ENCODE measurements at places on chromosomes 1 and 21.

GRCh38 chr1:77056525-77056924, 162.7 kb downstream of the PIGK start:
- DNase-seq = no peak

GRCh38 chr1:60848583-60849188, 233.7 kb upstream of the NFIA start:
- DNase-seq = peak; percentile 75

- no peak for DNase-seq
These were observed 10.3 kb upstream of the COL8A2 start for GRCh38 chr1:36135330-36135667.

- peak; percentile 70 for DNase-seq
These were observed 667 bp downstream of the TMEM50B start for GRCh38 chr21:33478935-33479678.

DNA sequence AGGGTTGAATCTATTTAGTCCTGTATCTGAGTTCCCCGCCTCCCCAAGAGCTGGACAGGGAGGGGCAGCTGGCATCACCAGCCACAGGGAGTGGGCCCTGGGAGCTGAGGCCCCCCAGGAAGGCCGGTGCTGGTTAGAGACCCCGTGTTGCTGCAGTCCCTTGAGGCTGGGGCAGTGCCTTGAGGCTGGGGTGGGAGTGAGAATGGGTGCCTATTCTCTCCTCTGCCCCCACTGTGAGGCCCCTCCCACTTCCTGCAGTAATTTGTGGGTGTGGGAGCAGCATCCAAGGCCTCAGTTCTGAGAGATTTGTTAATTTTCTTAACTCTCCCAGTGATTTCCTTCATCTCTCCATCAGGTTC, 2.5 kb upstream of the TRAPPC3 start:
- peak; percentile 59 for DNase-seq

DNA sequence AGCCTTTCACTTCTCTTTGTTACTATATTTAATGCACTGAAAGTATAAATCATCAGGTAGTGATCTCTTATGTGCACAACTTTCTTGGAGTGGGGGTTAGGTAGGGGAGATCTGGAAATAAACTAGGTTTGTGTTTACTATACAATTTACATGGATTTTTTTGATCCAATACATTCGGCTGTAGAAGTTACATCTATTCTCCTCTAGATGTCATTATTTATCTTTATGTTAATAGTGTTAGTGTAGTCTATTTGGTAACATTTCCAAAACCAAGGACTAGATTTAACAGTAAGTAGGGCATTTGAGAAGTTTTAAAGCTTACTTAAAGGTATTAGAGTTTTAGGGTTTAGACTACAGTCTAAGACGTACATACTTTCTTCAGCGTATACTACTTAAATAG, 5.4 kb downstream of the VPS45 start:
- DNase-seq = peak; percentile 51

DNA sequence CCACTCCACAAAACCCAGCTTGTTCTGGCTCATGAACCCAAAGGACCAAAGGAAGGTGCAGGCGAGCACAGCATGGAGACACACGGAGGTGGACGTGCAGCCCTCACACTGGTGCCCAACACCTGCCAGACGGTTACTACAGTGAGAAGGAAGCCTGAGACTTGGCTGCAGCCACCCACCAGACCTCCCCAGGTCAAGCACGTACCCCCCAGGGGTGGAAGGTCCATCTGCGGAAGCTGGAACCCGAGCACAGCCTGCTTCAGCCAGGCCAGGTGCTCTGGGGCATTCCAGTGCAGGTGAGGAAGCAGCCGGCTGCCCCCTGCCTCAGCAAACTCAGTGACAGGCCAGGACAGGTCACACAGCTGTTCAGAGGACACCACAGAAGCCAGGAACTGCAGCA, 16.0 kb upstream of the LSS start:
- DNase-seq = no peak

DNA sequence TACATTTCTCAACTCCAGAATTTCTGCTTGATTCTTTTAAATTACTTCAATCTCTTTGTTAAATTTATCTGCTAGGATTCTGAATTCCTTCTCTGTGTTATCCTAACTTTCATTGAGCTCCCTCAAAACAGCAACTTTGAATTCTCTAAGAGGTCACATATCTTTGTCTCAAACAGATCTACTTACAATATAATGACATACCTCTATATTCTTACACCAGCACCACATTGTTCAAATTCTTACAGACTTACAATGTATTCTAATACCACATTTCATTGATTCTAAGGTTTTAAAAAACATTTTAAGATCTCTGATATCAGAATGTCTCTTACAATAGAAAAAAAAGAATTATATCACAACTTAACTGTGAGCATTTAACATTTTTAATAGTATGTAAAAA, 77.4 kb downstream of the DIRAS3 start:
- no peak for DNase-seq

DNA sequence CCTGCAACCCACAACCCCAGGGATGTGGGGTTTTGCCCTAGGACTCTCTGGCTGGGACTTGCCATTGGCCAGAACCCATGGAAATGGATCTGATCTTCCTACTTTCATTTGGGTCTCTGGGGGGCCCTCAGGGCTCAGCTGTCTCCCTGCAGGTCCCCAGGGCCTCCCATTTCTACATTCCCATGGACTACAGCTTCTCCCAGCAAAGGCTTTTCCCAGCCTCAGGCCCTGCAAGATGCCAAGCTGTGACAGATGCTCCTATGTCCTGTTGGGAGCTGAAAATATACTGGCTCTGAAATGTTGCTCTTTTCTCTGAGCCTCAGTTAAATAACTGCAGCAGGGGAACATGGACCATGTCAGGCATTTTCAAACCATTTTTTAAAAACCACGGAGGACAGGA, 99.5 kb upstream of the IGSF21 start:
- DNase-seq = no peak

DNA sequence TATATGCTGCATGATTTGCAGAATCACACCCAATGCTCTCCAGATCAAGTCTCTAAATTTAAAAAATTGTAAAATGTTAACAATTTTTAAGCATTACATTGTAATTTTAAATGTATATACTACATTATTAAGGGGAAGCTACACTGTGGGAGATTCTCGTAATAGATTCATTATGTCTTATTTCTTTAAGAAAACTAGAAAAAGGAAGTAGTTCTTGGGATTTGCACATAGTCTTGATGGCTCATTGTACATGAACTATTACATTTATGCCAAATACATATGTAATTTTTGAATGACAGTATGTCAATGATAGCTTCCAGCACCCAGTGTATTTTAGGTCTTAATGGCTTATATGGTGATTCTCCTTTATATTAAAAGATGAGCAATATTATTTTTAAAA, 250.3 kb downstream of the PTPRC start:
- peak; percentile 68 for DNase-seq

- DNase-seq = no peak
These were observed 53.6 kb upstream of the SPOCD1 start for GRCh38 chr1:31869449-31869848.

DNA sequence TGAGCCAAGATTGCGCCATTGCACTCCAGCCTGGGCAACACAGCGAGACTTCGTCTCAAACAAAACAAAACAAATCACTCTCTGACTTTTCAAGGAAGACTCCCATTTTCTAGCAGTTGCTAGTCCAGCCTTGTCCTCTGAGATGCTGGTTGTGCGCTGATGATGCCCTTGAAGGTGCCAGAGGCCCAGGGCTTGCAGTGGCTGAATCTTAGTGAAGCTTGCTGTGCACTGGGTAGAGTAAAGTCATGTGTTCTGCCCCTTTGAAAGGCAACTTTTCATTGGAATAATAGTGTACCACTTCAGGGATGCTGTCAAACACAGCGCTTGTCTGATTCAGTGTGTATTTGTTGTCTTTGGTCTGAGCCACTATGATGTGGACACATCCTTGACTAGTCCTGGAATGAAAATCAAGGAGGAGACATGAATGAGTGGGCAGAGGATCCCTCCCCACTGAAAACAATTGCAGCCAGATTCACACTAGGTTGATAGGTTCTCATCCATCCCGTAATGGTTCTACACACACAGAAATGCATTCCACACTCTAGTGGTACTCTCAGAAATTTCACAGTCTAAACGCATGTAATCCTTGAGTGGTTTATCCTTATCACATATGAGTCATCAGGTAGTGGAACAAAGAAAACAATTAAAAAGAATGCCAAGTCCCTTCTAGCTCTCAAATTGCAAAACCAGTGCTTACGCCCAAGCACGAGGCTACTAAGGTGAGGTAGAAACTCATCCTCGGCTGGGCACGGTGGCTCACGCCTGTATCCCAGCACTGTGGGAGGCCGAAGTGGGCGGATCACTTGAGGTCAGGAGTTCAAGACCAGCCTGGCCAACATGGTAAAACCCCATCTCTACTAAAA, 17.8 kb upstream of the TDRD10 start:
- no peak for DNase-seq

GRCh38 chr1:119646521-119647227, 1.4 kb downstream of the ZNF697 start:
- peak; percentile 85 for DNase-seq

DNA sequence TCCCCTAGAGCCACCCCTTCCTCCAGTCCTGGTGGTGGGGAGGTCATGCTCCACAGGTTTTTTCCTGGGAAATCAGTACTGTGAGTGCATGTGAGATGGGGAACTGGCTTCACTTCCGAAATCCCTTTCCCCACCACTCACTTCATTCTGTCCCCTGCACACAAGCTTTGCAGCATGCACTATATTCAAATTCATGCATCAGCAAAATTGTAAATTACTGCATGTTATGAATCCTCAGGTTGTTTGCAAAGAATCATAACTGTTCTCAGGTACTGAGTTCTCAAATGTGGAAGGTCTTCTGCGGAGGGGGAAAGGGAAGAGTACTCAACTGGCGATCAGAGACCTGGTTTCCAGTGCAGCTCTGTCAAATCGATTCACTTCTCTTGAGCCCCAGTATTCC, 42.3 kb downstream of the LHX4 start:
- DNase-seq = no peak

DNA sequence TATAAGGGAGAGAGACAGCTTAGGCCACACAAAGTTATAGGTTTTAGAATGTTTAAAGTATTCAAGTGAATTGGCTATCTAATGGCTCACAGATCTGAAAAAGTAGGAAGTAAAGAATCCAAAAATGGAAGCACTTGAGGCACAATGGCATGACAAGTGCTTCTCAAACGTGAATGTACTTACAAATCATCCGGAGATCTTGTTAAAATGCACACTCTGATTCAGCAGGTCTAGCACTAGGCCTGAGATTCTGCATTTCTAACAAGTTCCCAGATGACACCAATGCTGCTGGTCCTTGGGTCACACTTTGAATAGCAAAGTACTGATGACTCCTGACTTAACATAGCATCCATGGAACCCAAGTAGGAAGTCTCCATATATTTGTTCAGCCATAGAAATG, 20.9 kb upstream of the AGL start:
- DNase-seq = no peak

GRCh38 chr1:40316595-40317393, at the start of gene COL9A2:
Gene COL9A2, minus strand, starts transcription at chr1:40317286. Its CDS starts 89 bp downstream, at chr1:40317197.
- no peak for DNase-seq

- no peak for DNase-seq
These were observed 220.1 kb upstream of the KCNK2 start for GRCh38 chr1:214862421-214862820.

- no peak for DNase-seq
These were observed 3.2 kb downstream of the IRF2BP2 start for GRCh38 chr1:234606784-234607108.

DNA sequence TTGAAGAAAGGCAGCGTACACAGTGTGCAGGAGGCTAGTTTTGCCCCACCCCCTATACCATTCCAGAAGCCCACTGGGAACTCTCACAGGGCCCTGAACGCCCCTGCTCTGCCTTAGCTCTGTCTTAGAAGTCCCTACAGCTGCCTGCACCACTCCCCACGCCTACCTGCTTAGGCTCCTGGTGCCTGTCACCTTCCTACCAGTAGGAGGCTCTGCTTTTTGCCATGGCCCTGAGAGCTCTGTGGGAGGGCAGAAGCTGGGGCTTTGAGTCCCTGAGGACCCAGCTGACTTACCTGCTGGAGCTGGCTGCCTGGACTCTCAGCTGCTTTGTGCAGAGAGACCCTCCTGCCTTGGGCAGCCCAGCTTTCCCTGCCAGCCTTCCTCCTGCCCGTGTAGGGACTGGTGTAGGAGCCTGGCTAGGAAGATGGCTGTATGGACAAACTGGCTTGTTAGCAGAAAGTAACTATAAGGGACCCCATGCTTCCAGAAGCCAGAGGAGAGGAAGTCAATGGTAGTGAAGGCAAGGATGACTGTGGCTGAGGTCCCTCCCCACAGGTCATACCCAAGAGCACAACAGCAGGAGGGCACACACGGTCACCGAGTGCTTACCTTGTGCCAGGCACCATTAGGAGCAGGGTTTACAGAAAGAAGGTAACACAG, 9.8 kb upstream of the CELSR2 start:
- DNase-seq = peak; percentile 21

DNA sequence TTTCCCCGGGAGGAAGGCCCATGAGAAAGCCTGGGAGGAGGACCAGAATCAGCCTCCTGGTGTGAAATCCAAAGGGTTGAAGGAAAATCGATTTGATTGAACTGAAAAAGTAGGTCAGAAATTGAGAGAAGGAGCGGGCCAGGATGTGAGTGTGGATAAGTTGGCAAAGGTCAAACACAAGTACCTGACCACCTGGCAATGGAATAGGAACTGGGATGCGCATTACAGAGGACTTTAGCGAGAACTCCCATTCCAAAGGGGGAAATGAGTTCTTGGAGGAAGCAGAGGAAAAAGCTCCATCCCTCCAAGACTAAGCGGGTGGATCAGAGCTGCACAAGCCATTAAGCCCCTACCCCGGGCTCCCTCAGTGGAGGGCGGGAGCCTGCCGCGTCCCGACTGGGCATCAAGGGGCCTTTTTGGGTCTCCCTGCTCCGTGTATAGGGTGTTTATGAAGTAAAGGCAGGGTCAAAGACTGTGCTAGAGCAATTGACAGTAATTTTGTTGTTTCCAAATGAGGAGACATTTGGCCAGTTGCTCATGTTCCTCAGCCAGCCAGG, 56.4 kb downstream of the TGFB2 start:
- no peak for DNase-seq

- peak; percentile 51 for DNase-seq
These were observed 17.1 kb downstream of the TTF2 start for GRCh38 chr1:117077267-117077666.

- DNase-seq = no peak
These were observed 586.4 kb downstream of the MATN1 start for GRCh38 chr1:30137001-30137400.

DNA sequence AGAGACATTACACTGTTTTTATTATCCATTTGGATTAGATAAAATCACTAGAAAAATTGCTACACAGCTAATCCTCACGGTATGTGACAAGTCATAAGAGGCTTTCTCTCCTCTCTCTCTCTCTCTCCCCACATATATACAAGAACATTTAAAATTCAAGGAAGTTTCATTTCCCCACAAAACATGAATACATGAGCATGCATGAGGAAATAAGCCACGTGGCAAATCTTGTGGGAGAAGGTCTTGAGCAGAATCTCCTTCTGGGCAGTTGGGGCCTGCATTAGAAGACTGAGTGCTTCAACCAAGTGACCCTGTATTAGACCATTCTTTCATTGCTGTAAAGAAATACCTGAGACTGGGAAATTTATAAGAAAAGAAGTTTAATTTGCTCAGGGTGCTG, 1313.1 kb downstream of the MRPL39 start:
- DNase-seq = peak; percentile 20

GRCh38 chr1:27979151-27979858, 19.5 kb downstream of the XKR8 start:
- DNase-seq = peak; percentile 60

- DNase-seq = no peak
These were observed 12.7 kb upstream of the RRP15 start for GRCh38 chr1:218272366-218272765.

All from inflammatory macrophage treated with lipopolysaccharide for 1 hour (primary cell).